ENCODE measurements at places on chromosomes 7 and 10.

GRCh38 chr7:99379043-99379577 is 4.6 kb downstream of the ARPC1B start:
- DNase-seq, result peak; percentile 67

- no peak for DNase-seq
Observed at GRCh38 chr7:36904802-36905201, 180.5 kb upstream of the AOAH start.

- DNase-seq, result peak; percentile 92
Observed at GRCh38 chr10:119178372-119179119, at the start of gene PRDX3. Gene PRDX3, minus strand, starts transcription at chr10:119178812. Its CDS starts 22 bp downstream, at chr10:119178790.

DNA sequence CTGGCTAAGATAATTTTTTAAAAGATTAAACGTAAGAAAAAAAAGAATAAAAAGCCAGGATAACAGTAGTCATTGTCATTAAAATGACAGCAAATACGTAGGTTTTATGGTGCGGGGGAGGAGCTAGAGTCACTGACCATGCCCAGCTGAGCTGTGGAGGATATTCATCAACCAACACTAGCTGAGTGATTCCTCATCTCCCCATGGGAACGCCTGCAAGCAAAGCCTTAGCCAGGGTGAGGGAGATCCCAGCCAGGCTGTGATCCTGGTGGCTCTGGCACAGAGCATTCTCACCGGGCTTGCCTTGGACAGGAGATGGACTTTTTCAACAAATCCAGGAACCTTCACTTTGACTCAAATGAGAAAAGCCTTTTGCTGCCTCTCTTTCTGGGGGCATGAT is 94.2 kb downstream of the HIP1 start:
- DNase-seq, result no peak
